T-helper 17 cell (primary cell): ENCODE measurements at places on chromosomes 2 and 18. TPM values are rescaled to one million over a fixed set of nuclear protein-coding genes. Genes with fewer than 3 reads are reported as not detected.

The LAMA3 gene
- total RNA-seq = not detected

- no peak overlapping the region for H3K4me3 ChIP-seq
- no peak overlapping the region for H3K27ac ChIP-seq
- no peaks in the 10 kb centered on the region for H3K36me3 ChIP-seq
These were observed 27.7 kb upstream of the DOCK10 start for GRCh38 chr2:225069966-225070365.

DNA sequence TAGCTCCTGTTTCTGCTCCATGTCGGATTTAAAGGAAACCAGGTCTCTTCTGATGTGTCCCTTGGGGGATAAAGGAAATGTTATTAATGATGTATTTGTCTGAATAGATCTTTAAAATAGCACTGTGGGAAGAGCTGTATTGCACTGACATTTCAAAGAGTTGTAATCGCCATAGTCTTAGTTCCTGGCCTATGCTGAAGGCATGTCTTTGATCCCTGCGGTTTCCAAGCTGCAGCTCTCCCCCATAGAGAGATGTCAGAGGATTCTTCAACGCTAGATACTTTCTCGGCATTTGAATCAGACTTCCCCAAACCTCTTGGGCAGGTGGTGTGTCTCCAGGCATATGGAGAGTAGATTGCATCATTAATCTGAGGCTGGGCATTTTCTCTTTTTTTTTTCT, 40.4 kb downstream of the NAT8 start:
- no peaks in the 10 kb centered on the region for H3K4me1 ChIP-seq
- peaks cover 10% of the 10 kb centered on the region for H3K36me3 ChIP-seq
- H3K4me3 ChIP-seq = no peak overlapping the region
- H3K27ac ChIP-seq = no peak overlapping the region
- no peaks in the 10 kb centered on the region for H3K27me3 ChIP-seq
- no peak for DNase-seq

- no peak for DNase-seq
- no peaks in the 10 kb centered on the region for H3K4me1 ChIP-seq
These were observed 3.0 kb downstream of the DHRS9 start for GRCh38 chr2:169072163-169072925.
